ENCODE measurements at places on chromosomes 16 and 17.

GRCh38 chr16:80710918-80711317 is 93.5 kb downstream of the CDYL2 start:
- no peak for DNase-seq

- DNase-seq, result no peak
Observed at GRCh38 chr17:57543230-57543629, 201.9 kb downstream of the CCDC182 start.

- no peak for DNase-seq
Observed at GRCh38 chr17:43864161-43864984, 17.4 kb downstream of the CD300LG start.

GRCh38 chr16:80511824-80512592 is 28.8 kb upstream of the DYNLRB2 start:
- no peak for DNase-seq

DNA sequence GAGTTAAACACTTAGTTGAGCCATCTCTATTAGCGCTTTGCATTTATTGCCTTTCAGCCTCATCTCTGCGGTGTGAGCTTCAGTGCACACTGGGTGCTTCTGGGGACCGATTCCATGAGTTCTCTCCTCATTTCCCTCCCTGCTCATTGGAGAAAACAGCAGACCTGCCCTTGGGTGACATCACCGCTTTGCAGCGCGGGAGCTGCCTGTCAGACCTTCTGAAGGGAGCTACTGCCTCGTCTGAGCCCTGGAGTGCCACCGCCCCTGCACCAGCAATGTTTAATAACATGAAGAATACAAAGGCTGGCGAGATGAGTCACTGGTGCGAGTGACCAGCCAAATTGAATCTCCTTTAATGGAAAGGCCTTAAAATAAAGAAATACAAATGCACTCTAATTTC is 30.2 kb upstream of the CPPED1 start:
- peak; percentile 5 for DNase-seq

DNA sequence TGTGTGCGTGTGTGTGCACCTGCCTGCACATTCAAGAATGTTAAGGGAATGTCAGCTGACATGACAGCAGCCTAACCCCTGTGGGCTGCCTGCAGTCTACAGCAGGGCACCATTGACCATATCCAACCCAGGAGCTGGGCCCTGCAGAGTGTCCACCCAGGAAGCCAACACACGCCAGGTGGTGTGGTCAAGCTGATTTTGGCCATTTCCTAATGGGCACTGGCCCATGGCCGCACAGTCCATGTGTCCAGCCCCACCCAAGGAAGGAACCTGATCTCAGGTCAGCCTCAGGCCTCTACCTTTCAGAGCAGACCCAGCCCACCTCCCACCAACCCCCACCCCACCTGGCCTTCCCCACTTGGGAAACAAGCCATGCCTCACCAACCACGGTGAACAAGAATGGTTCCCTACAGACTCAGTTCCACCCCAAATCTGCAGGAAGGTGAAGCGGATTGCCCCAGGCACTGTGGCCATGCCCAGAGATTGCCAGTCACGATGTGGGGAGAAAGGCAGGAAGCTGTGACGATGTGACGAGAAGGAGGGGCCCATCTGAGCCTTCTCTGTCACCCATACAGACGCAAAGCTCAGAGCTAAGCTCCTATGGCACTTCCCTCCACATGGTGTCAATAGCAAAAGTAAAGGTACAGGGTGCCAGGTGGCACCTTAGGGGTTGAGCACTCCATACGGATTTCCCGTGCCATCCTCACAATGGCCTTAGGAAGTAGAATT is 77.5 kb downstream of the ZNF423 start:
- no peak for DNase-seq

Measured in epithelial cell of esophagus (primary cell).